H7 (cell line): ENCODE measurements at places on chromosomes 13 and 19. TPM values are rescaled to one million over a fixed set of nuclear protein-coding genes. Genes with fewer than 3 reads are reported as not detected.

The CEACAM8 gene
- total RNA-seq: not detected in 2 replicates

DNA sequence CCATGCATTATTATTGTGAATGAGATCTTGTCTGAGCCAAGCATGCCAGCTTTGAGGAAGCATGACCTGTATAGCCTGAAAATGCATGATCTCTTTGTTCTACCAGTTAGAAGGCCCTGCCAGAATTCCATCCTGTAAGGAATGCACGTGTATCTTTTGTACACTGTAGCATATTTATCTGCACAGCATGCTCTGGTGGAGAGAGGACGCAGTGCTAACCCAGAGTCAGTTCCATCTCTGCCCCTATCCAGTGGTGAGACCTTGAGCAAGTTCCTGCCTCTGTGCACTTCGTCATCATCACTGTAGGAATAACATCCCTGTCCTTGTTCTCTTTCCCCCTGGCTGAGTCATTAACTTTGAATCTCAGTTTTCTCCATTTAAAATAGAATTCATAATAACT is 233.8 kb downstream of the SLC7A1 start:
- no peak for DNase-seq

The ZNF737 gene
- not detected in 2 replicates for total RNA-seq

The SMIM44 gene
- total RNA-seq: not detected in 2 replicates
